CMK (cell line): ENCODE measurements at places on chromosomes 4 and X.

GRCh38 chr4:14169460-14169859, 541.9 kb upstream of the BOD1L1 start:
- DNase-seq: no peak

- DNase-seq: no peak
These were observed 132.3 kb upstream of the VCX3A start for GRCh38 chrX:6667048-6667768.

- no peak for DNase-seq
These were observed 4.5 kb downstream of the SMIM9 start for GRCh38 chrX:154829926-154830442.

- DNase-seq: no peak
These were observed 167.2 kb downstream of the WDFY3 start for GRCh38 chr4:84799318-84799717.

- no peak for DNase-seq
These were observed 179.6 kb downstream of the SHOX start for GRCh38 chrX:810186-810585.

DNA sequence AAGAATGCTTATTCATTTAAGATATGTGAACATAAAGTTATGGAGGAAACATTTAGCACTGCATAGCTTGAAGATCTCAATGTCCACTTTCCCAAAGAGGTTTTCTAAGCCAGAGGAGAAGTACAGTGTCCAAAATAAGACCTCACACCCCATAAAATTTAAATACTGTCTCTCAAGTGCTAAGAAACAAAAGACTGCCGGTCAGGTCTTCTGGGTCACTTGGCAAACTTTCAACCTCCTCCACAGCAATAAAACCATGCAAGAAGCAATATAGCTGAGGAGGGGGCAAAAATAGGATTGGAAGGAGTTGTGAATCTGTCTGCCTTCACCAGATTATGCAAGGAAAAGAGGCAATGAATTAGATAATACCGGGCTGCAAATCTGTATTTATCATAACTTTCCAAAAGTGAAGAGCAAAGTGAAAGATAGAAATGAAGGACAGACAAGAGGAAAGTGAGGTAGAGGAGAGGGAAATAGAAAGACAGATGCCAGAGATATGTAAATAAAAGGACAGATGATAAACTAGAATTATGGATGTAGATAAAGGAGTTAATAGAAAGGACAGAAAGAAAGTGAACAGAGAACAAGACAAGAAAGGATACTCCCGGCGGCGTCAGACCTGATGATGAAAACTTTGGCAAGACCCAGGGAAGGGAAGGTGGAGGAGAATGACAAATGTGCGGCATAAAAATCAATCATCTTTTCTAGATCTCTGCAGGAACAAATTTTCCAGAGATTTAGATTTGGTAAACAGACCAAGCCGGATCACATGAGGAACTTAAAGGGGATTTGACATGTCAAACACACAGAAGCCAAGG, 152.7 kb upstream of the FAM241A start:
- DNase-seq: no peak

- DNase-seq: no peak
These were observed 67.2 kb upstream of the IL15 start for GRCh38 chr4:141569141-141569540.

DNA sequence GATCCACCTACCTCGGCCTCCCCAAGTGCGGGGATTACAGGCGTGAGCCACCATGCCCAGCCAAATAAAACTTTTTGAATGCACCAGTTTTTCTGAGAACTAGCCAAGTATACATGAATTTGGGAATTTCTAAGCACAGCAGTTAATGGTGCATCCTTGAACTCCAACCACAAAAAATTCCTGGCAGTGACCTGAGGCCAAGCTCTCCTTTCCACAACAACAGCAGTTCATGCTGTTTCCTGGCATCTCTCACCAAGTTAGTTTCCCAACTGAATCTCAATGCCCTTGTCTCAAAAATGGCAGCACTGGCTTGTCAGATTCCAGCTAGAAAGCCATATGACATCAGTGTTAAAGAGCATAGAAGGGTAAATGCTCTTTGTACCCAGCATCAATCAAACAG, 15.9 kb upstream of the XKRX start:
- DNase-seq: no peak

- DNase-seq: no peak
These were observed 1.1 kb downstream of the CFAP99 start for GRCh38 chr4:2419814-2420213.

DNA sequence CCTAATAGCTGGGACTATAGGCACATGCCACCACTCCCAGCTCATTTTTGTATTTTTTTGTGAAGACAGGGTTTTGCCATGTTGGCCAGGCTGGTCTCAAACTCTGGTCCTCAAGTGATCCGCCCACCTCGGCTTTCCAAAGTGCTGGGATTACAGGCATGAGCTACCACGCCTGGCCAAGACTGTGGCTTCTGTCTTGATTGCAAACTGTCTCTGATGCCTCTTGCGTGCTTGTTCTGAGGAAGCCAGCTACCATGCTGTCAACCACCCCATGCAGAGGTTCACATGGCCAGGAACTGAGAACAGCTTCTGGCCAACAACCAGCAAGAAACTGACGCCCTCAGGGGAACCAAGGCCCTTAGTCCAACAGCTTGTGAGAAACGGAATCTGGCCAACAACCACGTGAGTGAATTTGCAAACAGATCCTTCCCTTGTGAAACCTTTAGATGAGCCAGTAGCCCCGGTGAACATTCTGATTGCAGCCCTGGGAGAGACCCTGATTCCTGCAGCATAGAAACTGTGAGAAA, 71.2 kb downstream of the SUPT20HL2 start:
- no peak for DNase-seq

DNA sequence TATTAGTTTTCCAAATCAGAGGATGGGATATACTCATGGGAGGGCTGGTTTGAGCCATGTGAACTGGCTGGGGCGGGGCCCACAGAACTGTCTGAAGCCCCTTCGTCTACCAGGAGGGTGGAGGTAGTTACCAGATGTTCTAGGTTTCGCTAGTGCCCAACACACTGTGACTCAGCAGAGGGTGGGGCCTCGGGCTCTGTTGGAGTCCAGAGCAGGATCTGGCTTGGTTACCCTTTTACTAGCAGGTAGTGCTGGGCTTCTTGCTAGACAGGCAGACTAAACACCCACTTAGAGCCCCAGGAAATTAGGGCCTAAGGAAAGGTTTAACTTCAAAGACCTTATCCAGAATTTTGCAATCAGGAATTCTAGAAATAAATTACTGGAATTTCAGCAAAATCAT, 56.2 kb upstream of the CHRDL1 start:
- no peak for DNase-seq

DNA sequence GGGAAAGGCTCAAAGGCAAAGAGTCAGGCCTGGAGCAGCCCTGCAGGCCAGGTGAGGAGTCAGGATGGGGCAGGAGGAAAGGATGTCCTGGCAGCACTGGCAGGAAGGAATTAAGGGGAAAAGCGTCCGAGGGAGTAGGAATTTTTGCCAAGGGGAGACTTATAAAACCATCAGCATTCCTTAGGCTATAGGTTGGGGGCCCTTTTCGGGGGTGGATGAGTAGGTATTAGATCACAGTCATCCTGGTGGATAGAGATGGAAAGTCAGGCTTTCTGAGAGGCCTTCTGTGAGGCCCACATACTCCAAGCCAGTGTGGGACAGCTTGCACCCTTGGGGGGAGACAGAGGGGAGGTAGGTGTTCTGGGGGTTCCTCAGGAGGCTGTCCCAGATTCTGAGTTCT, 12.3 kb downstream of the STARD8 start:
- DNase-seq: no peak

- DNase-seq: no peak
These were observed 21.7 kb upstream of the RGS12 start for GRCh38 chr4:3271131-3271530.

GRCh38 chr4:138114434-138114833, 127.7 kb downstream of the SLC7A11 start:
- no peak for DNase-seq

DNA sequence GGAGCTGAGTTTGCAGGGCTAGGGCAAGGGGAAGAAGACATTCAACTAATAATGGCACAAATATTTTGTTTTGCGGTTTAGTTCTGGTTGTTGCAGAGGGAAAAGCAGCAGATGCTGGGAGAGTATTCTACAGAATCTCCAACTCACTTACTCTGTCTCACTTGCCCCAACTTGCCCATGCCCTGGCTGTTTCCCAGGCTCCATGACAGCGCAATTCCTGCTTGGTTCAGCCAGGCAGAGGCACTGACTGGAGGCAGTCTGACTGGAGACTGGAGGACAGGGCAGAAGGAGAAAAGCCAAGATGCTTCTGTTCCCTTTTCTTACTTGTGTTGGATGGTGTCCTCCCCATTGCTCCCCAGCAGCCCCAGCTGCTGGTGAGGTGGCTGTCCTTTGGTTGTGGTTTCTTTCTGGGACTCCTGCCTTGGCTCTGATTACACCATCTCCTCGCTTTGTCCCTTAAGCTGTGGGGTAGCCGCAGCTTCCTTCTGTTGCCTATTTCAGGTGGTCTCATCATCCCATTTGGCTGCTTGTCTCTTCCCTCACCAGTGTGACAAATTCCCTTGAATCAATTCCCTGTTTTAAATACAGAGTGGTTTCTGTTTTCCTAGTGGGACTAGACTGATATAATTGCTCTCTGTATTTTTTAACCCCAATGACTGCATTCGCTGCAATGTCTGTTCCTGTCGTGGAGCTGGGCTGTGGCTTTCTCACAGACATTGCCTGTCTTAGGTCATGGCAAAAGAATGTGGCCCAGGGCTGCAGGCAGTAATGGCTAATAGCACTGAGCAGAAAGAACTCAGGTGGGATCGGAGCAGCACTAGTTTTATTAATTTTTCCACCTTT, 24.2 kb upstream of the RASL11B start:
- DNase-seq: no peak

GRCh38 chr4:13329963-13330362, 154.2 kb downstream of the RAB28 start:
- DNase-seq: no peak

GRCh38 chr4:7828011-7828720, 111.5 kb downstream of the AFAP1 start:
- peak; percentile 62 for DNase-seq

DNA sequence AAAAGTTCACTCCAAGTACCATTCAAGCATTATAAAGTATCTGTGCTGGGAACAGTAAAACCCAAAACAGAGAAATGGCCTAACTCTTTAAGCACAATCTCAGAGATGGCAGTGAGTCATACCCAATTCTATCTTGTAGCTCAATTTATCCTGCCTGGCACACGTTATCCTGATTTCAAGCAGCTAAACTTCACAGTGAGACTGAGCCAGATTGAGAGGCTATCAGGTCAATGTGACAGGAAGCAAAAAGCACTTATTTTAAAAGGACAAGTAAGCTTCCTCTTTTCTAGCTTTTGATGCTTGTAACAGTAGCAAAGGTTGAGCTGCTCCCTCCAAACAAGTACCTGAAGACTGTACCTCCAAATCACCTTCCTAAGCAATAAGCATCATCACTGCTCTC, 324.9 kb downstream of the NAF1 start:
- DNase-seq: no peak

DNA sequence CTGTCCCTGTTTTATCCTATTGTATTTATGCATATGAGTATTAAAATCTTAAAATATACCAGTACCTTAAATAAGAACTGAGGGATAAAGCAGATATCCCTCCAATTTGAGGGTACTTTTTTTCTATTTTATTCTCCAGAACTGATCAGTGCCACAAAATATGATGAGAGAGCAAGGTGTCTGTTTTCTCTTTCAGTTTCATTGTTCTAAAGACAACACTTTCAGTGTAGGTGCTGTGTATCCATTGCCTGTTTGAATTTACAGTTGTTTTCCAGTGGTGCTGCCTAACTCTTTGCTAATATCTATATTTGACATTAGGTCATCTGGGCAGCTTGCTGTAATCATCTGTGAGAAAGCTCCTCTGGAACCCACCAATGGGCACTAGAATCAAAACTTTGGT, 394.7 kb downstream of the IL1RAPL1 start:
- DNase-seq: no peak

- DNase-seq: no peak
These were observed 1.1 kb upstream of the OTC start for GRCh38 chrX:38351346-38351745.

GRCh38 chr4:56959100-56959499, 18.3 kb downstream of the NOA1 start:
- DNase-seq: no peak
